ENCODE measurements at places on chromosomes 3 and 15. TPM values are rescaled to one million over a fixed set of nuclear protein-coding genes. Genes with fewer than 3 reads are reported as not detected.

Gene SNAPC5
- 34.8 TPM for total RNA-seq

DNA sequence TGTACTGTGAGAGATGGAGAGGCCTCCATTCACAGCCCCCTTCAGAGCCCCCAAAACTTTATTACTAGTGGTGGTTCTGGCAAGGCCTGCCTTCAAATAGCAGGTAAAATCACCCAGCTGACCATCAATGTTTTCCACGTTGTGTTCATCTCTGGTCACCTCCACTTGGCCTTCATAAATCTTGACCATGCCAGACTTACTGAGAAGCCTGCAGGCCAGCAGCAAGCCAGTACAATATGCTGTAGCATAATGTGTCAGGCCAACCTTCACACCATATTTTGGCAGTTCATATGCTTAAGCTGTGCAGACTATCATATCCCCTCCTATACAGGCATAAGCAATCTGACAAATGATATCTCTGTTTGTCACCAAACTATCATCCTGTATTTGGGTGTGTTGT lies 62.1 kb downstream of the ZNF621 start:
- no peaks in the 10 kb centered on the region for H3K36me3 ChIP-seq
- H3K27ac ChIP-seq, result no peak overlapping the region
- no peak overlapping the region for H3K4me3 ChIP-seq
- H3K27me3 ChIP-seq, result no peaks in the 10 kb centered on the region

GRCh38 chr3:133249490-133249889 lies 150.4 kb upstream of the BFSP2 start:
- no peak overlapping the region for H3K4me3 ChIP-seq
- no peaks in the 10 kb centered on the region for H3K36me3 ChIP-seq
- H3K27me3 ChIP-seq, result no peaks in the 10 kb centered on the region
- H3K4me1 ChIP-seq, result no peaks in the 10 kb centered on the region
- H3K27ac ChIP-seq, result no peak overlapping the region
- DNase-seq, result no peak

- DNase-seq, result no peak
- H3K36me3 ChIP-seq, result no peaks in the 10 kb centered on the region
- no peak overlapping the region for H3K27ac ChIP-seq
- H3K4me1 ChIP-seq, result no peaks in the 10 kb centered on the region
- no peak overlapping the region for H3K4me3 ChIP-seq
Observed at GRCh38 chr3:186849374-186849975, 7.0 kb downstream of the ADIPOQ start.

DNA sequence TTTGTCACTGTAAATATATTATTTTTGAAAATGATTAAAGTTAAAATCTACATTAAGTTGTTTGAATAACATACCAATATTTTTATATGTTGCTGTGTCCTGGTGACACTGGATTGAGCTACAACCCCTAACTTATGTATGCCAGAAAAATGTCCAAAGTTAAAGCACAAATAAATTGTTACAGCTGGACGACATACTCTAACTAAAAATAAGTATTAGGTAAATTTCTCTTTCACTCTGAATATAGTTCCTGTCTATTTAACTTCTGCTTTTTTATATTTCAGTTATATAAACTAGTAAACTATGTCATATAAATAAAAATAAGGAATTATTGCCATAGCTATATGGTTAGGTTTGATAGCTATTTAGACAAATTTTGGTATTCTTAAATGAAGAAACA lies 118.5 kb upstream of the SAMMSON start:
- no peaks in the 10 kb centered on the region for H3K27me3 ChIP-seq
- no peak for DNase-seq

DNA sequence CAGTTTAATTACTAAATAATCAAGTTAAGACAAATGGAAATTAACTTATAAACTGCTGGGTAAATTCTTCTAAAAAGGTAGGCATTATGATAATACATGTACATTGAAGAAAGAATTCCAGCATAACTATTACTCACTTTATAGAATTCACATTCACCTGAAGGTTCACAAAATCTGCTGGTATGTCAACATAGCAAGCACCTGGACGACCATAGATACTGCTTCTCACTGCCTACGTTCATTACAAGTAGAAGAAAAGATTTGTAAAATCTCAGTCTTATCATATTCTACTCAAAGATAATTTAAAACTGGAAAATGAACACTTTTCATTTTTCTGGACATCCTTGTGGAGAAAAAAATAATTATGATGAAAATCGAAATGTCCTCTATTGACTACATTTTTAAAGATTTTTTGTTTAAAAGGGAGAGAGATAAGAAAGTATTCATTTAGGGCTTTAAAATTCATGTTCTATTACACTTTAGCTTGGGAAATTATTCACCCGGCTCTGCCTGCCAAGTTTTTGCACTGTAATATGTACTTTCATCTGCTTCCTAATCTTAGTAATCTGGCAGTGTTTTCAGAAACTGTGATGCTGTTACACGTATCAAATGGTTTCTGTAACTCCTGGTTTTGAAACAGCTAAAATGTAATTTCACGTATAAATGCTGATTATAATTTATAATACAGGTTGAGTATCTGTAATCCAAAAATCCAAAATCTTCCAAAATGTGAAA lies 16.1 kb downstream of the HACL1 start:
- no peak overlapping the region for H3K27ac ChIP-seq
- no peaks in the 10 kb centered on the region for H3K27me3 ChIP-seq
- H3K4me1 ChIP-seq, result no peaks in the 10 kb centered on the region
- H3K4me3 ChIP-seq, result no peak overlapping the region
- no peak for DNase-seq

DNA sequence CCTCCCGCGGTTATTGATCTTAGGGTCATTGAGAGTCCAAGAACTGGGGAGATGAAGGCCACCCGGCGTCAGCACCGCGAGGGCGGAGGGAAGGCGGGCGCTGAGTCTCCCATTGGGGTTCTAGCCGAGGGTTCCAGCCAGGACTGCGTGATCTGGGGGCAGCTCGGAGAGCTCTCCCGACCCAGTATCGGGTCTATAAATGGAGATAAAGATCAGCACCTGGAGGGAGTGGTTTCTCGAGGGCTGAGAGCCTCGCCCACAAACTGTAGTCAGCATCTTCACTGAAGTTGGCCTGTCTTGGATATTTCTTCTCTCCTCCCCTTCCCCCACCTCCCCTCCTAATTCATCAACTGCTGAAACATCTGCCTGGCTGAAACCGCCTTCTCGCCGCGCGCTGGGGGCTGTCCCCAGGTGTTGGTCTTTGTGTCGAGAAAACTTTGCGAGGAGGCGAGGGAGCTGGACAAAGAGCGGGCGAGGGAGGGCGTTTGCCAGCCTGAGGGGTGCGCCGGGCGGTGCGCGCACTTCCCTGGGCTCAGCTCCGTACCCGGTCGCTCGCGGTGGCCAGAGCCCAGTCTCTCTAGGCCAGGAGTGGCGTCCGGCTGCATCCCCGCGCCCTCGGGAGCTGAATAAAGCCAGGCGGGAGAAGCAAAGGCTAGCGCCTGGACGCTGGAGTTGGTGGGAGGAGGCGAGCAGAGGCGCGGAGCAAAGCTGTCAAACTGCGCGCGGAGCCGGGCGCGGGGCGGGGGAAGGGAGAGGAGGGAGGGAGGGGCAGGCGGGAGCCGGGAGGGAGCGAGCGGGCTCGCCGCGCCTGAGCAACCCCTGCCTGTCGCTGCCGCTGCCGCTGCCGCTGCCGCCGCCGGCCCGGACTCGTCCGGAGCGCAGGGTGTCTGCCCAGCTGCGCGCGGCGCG lies at the start of gene ST8SIA2:
TSS of gene ST8SIA2 (plus strand) at position 811 of the 909 bp plus-strand sequence. CDS start 184 bp downstream, outside the sequence.
- no peaks in the 10 kb centered on the region for H3K36me3 ChIP-seq
- H3K4me3 ChIP-seq, result no peak within 1 kb of the TSS
- no peak for DNase-seq

DNA sequence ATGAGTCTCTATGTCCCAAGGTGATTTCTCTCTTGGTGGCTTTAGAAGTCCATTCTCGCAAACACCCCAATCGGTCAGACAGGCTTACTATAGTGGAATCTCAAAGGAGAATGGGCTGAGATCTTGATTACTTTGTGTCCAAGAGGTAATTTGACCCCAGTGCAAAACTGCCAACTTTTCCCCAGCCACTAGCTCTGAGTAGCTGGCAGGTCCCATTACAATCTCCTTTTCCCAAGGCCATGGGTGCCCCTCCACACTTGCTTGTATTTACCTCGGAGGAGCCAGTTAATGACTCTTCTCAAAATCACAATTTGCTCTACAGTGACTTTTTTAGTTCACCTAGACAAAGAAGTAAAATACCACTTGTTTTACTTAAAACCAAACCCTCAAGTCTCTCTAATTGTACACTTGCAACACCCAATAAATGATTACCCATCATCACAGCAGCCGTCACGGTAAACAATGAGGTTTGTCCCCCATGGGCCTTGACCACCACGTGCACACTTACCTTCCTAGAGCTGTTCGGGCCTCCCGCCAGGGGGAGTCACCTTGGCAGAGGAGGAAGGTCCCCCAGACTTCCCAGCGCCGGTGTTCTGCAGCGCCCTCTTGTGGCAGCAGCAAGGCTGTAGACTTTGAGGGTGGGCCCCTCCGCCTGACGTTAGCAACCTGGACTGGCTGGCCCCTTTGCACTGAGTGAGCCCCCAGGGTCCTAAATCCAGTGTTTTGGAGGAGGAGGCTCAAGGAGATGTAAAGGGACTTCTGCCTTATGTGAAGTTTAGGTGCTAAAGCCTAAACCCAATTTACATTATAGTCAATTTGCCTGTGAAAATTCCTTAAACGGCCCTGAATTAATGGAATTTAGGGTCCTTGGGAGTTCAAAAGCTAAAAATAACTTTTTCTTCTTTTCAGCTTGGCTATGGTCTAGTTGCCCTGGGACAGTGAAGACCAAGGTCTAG lies 18.7 kb upstream of the HDAC11 start:
- H3K27ac ChIP-seq, result no peak overlapping the region
- H3K27me3 ChIP-seq, result no peaks in the 10 kb centered on the region
- no peaks in the 10 kb centered on the region for H3K4me1 ChIP-seq
- DNase-seq, result peak; percentile 53

DNA sequence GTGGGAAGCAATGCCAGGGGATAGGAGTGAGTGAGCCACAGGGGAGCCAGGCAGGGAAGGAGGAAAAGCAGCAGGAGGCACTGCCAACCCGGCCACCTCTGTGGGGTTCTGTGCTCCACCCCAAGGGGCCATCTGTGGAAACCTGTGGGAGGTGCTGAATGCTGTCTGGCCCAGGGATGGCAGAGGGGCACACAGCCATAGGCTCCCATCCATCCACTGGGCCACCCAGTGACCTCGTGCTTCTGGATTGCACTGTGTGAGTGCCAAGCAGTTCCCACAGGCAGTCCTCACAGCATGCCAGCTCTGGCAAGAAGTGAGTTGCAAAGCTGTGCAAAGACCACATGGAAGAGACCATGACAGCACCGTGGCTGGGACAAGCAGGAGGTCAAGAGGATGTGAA lies 27.5 kb downstream of the DNAJB8 start:
- no peaks in the 10 kb centered on the region for H3K4me1 ChIP-seq
- H3K27me3 ChIP-seq, result no peaks in the 10 kb centered on the region
- H3K27ac ChIP-seq, result no peak overlapping the region
- H3K4me3 ChIP-seq, result no peak overlapping the region

DNA sequence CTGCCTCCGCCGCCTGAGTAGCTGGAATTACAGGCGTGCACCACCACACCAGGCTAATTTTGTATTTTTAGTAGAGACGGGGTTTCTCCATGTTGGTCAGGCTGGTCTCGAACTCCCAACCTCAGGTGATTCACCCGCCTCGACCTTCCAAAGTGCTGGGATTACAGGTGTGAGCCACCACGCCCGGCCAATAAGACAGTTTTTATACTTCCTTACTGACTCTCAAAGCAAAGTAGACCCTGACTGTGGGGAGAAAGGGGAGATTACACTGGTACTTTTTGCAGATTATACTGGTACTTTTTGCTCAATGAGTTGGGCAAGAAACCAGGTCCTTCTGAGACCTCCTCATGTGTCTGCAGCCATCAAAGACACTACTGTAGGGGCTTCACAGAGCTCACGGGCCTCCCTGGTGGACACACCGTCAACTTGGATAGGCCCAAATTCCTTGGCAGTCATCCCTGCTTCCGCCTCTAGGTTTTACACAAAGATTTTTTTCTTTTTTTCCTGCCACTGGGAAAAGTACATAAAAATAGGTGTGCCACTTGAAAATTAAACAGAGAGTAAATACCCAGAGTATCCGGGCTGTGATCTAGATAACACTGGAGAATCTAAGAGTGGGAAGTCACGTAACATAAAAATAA lies 143.3 kb upstream of the WNT5A start:
- no peaks in the 10 kb centered on the region for H3K27me3 ChIP-seq
- no peaks in the 10 kb centered on the region for H3K36me3 ChIP-seq
- no peak overlapping the region for H3K27ac ChIP-seq
- no peak for DNase-seq
- no peak overlapping the region for H3K4me3 ChIP-seq
- no peaks in the 10 kb centered on the region for H3K4me1 ChIP-seq
